ENCODE measurements at places on chromosomes 5 and 9.

GRCh38 chr5:7970816-7971215 is 101.9 kb downstream of the MTRR start:
- no peak for DNase-seq

DNA sequence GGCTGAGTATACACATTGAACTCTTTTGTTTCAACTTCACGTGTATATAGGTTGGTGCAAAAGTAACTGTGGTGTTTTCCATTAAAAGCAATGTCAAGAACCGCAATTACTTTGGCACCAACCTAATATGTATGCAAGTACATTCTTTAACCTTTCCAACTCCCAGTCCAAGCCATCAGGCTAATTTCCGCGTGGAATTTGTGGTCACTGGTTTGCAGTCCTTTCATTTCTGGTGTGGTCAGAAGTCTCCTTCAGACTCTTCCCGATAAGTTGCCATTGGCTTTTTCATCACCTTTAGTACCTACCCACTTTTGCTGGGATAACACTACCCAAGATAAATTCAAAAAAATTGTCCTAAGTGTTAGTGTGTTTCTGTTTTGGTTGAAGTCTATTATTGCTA is 84.0 kb downstream of the RGS3 start:
- no peak for DNase-seq

DNA sequence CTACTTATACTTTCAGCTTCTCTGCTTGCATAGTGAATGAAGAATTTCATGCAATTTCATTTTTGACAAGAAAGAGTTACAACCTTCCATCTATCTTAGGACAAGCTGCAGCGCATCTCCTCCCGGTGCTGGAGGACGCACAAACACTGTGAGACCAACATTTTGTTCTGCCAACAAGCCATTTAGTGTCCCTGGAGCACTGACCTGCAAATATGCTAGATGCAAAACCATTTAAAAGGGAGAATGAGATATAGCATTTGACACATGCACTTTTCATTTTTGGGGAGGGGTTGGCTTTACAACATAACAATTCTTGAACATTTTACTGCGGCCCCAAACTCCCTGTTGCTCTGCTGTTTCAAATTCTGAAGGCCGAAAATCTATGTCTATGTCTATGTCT is 127.2 kb upstream of the SLC30A5 start:
- DNase-seq: no peak

GRCh38 chr5:95392593-95393182 is 1.5 kb downstream of the FAM81B start:
- no peak for DNase-seq

DNA sequence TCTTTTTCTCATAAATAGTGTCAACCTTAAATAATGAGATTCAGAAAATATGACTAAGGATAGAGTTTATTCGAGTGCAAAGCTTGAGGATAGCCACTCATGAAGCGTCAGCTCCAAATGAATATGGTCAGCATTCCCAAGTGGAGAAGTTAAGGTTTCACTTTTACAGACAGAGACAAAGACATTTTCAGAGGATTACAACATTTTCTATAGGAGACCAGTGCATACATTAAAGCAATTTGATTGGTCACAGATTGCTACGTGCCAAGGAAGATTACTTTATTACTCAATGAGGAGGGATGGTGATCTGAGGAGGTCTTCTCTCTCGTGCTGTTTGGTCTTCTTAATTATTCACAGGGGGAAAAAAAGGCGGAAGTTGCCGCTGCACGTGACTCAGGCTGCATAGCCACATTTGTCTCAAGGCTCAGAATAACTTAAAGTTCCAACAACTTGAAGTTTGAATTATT is 60.1 kb upstream of the SPATA31C2 start:
- no peak for DNase-seq

DNA sequence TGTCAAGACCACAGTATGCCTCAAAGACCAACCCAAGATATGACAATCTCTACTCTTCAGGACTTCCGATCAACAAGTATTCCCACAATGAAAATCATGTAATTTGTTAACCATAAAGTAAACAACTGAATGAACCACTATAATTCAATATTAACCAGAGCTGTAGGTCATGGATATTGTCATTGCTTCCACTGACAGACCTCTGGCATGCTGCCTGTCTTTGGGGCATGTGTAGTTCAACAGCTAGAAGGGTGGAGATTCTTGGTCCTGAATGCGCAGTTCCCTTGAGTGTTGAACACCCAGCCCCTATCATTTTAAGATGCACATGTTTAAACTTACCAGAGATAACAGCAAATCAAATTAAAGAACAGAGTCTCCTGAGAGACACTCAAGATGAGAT is 283.0 kb downstream of the CEMIP2 start:
- DNase-seq: no peak

GRCh38 chr5:135085936-135086725 is 52.1 kb upstream of the PITX1 start:
- no peak for DNase-seq
